Glomerular endothelial cell (primary cell): ENCODE measurements at places on chromosomes 11 and 22. TPM values are rescaled to one million over a fixed set of nuclear protein-coding genes. Genes with fewer than 3 reads are reported as not detected.

GRCh38 chr22:39467390-39467895 is 10.6 kb downstream of the MGAT3 start:
- no peak for DNase-seq

DNA sequence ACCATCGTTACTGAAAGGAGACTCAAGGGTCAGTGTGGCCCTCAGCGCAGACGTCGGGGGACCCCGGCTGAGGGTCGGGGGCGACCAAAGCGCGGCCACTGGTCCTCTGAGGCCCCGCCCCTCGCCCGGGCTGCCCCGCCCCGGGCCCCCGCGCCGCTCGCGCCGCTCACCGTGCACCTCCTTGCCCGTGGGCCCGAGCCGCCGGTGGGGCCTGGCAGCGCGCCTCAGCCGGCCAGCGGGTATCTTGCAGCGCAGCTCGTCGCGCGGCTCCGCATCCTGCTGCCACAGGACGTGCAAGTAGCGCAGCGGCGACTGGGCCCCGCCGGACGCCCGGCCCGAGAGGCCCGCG is 419 bp downstream of the ANKRD54 start:
- no peak for DNase-seq

Gene LMO1
- 0.76 TPM in 1 of 2 replicates, not detected in the other for total RNA-seq

Gene FAM180B
- total RNA-seq: not detected in 2 replicates

DNA sequence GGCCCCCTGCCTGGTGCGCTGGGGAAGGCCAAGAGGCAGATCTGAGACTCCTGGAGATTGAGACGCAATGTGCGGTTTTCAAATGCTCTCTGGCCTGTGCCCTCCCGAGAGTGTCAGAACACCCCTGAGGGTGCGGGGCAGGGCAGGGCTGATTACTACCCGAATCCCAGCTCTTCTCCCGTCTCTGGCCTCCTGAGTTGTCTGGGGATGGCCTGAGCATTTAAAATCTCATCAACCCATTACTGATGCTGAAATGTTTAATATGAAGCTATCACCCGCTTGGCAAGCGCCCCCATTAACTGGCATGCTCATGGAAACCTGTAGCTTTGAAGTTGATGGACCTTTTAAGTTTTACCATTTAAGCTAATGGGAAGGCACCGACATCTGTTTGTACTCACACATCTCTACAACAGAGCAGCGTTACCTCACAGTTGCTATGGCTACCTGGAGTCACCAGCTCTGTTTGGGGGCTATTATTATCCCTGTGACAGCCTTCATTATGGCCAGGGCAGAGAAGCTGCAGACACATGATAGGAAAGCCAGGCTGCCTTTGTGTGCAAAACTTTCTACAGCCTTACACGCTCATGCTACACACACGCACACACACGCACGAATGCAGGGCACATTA is 3.6 kb upstream of the MB start:
- no peak for DNase-seq

Gene TPH1
- total RNA-seq: 0.12 TPM in 1 of 2 replicates, not detected in the other

Gene GRIK4
- 0.06 and 0.10 TPM in 2 replicates for total RNA-seq

DNA sequence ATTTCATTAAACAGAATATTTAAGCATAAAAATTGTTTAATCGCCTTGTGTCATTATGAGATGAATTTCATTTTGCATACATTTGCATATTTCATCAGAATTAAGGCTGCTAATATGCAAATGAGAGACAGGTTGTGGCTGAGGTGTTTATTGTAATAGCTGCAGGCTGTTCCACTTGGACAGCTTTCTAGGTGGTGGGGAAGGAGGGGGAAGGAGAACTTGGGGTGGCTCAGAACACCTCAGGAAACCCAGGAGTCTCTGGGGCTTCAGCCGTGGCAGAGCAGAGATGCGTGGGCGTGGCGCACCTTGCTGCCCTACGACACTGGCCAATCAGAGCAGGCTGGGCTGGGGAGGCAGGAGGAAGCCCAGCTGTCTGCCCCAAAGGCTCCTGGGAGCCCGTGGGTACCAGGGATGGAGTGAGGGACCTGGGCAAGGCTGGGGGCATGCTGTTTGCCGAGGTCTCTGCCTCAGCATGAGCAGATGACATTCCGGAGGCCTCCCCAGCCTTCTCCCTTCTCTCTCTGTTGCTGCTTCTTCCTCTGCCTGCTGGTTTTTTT is 542.9 kb downstream of the MN1 start:
- DNase-seq: no peak

- no peak for DNase-seq
Observed at GRCh38 chr11:126547691-126548090, 192.2 kb downstream of the ST3GAL4 start.

GRCh38 chr11:68932358-68932757 is 28.7 kb downstream of the IGHMBP2 start:
- DNase-seq: no peak
